ENCODE measurements at places on chromosomes 7 and 10.

GRCh38 chr10:10847387-10847786 lies 170.3 kb upstream of the CELF2 start:
- DNase-seq: no peak

GRCh38 chr7:7210475-7211237 lies 28.3 kb downstream of the C1GALT1 start:
- no peak for DNase-seq

DNA sequence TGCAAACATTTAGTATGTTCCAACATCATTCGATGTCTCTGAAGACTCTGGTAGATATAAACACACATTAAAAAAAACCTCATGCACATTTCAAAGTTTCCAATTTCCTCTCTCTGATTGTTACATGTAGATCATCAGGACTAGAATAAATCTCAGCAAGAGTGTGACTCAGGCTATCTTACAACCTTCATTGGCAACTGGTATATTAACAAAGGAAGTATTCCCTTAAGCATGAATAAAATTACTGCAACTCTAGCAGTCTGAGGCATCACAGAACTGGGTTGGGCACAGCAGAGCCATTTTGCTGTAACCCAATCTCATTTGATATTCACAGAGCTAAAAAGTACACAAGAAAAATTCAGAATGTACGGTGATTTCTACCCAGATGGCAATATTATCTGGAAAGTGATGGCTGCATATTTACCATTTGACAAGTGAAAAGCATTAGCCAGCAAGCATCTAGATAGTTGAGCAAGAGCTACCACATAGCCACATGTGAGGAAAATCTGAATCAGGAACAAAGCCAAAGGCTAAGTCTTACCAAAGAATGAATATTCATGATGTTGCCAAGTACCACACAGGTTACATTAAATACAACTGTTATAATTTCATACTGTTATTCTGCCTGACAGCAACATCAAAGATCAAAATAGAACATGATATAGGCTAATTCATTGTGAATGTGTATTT lies 232.2 kb downstream of the CRPPA start:
- DNase-seq: no peak

GRCh38 chr10:13839030-13839429 lies 252.3 kb downstream of the PRPF18 start:
- no peak for DNase-seq

DNA sequence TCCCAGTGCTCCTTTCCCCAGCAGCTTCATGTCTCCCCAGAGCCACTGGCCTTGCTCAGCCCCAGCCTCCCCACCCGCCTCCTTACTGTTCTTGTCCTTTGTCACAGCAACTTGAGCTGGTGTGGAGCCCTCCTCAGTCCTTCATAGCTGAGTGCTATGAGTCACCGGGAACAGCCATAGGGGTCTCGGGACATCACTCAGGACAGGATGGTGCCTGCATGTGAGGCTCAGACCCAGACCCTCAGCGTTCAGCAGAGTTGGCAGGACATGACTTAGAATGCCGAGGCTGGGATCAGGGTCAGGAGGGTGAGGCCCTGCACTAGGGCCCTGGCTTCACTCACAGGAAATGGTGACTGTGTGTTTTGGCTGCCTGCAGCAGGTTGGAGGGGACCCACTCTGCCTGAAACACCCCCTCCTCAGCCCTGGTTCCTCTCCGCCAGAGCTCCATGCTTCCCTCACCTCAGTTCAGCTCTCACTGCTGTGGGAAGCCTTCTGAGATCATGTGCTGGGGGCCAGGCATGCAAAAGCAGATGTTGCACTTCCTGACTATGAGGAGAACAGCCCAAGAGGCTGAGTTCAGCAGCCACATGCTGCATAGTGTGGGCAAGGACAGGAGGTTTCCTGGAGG lies 40.7 kb upstream of the GJD4 start:
- no peak for DNase-seq

- DNase-seq: no peak
Measured at GRCh38 chr7:15685358-15686294, 857 bp downstream of the MEOX2 start.

- DNase-seq: no peak
Measured at GRCh38 chr7:102453319-102453718, 11.3 kb downstream of the ALKBH4 start.

DNA sequence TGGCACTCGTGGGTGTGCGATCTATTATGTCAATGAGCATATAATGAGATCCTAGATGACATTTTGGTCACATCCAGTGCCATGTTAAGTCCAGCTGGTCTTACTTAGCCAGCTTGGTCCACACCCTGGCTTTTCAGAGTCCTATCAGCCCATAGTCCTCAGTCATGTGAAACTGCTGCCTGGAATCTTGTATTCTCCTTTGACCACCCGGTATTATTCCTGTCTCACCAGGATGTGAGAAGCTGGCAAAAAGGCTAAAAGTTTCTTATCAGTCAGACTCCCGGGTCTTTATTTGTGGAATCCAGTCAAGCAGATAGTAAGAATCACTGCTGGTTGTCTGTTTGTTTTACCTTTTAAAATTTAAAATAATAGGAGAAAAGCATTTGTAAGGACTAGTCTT lies 705.6 kb upstream of the GHITM start:
- DNase-seq: no peak

DNA sequence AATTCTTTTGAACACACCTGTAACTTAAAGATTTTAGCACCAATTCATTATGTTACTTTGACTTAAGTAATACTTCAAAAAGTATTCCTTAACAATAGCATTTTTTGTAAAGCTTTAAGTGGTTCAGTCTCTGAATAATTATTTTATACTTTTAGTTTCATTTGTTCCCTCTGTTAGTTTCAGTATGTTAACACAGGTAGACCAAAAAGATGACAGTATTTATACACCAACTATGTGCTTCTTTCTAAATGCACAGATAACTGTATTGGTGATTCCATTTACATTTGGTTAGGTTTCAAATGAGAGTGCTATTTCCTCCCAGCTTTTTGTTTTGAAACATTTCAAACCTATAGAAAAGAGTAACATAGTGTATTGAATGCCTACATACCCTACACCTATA lies 14.0 kb downstream of the RALA start:
- DNase-seq: no peak

- DNase-seq: no peak
Measured at GRCh38 chr7:137606061-137606674, 240.6 kb downstream of the DGKI start.

- DNase-seq: no peak
Measured at GRCh38 chr7:51265066-51265907, 51.3 kb downstream of the COBL start.

DNA sequence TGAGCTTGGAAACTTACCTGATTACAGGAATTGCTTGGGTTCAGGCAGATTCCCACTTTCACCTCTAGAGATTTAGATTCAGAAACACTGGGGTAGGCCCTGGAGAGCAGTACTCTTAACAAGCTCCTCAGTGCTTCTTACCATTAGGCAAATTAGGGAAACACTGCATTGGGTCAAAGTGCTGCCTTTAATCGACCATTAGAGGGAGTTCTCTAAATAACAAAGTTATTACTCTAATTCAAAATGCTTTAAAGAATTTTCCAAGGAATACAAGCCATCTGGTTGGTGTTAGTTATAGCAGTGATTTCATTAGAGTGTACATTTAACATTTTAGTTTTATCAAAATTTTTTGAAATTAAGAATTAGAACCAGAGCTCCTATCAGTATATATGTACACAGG lies 324.5 kb downstream of the GFRA1 start:
- DNase-seq: no peak

- DNase-seq: no peak
Measured at GRCh38 chr10:78924319-78925003, 144.3 kb upstream of the ZMIZ1 start.

- DNase-seq: no peak
Measured at GRCh38 chr10:31940839-31941653, 12.4 kb upstream of the ARHGAP12 start.

DNA sequence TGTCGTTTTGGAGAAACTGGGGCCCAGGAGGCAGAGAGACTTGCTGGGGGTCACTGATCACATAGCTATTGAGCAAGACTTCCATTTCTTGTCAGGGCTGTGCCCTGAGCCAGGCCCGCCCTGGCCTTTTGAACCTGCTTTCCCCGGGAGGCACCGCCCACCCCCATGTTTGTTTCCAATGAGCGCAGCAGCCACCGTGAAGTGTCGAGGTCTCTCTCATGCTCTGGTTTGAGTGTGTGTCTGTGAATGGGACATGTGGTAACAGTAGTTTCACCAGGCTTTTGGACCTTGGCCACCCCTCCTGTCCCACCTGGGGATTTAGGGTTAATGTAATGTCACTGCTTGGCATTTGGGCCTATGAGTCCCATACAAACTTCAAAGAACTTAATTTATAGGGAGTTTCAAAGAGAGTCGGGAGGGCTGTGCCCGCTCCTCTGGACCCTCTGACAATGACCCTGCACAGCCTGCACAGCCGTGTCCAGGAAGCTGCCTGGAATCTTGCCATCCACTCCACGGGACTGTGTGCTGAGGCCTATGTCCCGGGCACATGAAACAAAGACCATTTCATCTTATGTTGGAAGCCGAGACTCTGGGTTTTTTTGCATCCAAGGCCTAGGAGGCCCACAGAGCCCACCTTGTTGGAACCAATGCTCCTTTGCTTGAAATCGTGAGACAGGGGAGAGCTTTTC lies 6.3 kb downstream of the PRF1 start:
- peak; percentile 18 for DNase-seq

- DNase-seq: no peak
Measured at GRCh38 chr7:42614636-42615035, 297.2 kb downstream of the C7orf25 start.

- no peak for DNase-seq
Measured at GRCh38 chr7:77200542-77200941, 923 bp upstream of the FGL2 start.

GRCh38 chr10:12510501-12510941 lies 161.2 kb downstream of the CAMK1D start:
- no peak for DNase-seq

DNA sequence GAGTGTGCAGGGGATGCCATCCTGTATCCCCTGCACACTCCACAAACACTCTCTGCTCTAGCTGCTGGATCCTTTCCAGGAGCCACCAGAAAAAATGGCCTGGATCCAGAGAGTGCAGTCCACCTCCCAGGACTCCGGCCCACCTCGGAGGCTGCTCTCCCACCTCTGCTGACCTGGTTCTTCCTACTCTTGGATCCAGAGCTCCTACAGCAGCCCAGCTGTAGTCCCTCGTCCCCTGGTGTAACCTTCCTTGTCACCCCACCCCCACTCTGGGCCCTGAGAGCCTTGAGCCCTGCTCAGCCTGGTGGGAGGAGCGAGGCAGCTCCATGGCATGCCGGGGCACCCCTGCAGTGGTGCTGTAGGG lies 54.4 kb downstream of the GOLGA7B start:
- DNase-seq: no peak

DNA sequence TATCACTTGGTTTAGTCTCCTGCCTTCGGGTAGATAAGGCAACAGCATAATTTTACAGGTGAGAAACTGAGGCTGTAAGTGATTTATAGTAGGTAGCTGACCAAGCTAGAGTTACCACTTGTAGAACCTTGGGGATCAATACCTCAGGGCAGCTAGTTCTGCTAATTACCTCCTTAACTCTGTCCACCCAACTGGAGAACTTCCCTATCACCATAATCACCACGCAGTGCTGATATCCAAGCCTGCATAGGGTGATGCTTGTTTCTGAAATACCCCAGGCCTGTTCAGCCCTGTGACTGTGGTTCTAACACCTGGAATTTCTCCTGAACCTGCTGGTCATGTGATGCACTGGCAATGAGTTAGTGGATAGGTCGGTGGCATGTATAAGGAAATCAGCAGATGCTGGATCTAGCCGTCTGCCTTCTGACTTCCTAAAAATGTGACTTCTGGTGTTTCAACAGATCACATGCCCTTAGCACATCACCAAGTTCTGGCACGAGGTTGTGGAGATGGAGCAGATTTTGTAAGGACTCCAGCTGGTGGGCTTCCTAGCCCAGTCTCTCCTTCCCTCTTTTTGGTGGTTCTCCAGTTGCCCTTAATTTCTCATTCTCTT lies 15.3 kb downstream of the PLAU start:
- no peak for DNase-seq

GRCh38 chr7:37013771-37014170 lies 289.5 kb upstream of the AOAH start:
- no peak for DNase-seq

Data from activated T-cell treated with anti-CD3 and anti-CD28 coated beads, Interleukin-2, amount 50 U/mL, for 48 hours (primary cell).